ENCODE measurements at places on chromosomes 3 and 15.
A peak's percentile ranks its signal among the peaks of the same experiment; 100 is the strongest.

- no peak for DNase-seq
Measured at GRCh38 chr3:114299421-114299820, 5.6 kb downstream of the TIGIT start.

DNA sequence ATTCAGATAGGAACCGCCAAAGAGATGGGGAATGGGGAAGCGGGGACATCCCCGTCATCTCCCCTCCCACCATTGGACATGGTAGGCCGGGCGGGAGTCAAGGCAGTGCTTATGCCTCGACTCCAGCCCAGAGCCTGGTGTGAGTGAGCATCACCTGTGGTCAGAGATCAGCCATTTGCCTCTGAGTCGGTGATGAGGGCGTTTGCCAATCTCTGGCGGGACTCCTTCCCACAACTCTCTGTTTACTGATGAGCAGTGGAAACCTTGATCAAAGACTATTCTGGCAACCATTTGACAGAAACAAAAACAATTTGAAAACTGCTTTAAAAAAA is 63.9 kb upstream of the HES1 start:
- DNase-seq = no peak

GRCh38 chr15:78930577-78931388 is 14.1 kb downstream of the CTSH start:
- no peak for DNase-seq

- DNase-seq = peak; percentile 85
Measured at GRCh38 chr3:137013951-137014688, 56.3 kb downstream of the IL20RB start.

- DNase-seq = no peak
Measured at GRCh38 chr15:87722941-87723691, 533.4 kb downstream of the NTRK3 start.

DNA sequence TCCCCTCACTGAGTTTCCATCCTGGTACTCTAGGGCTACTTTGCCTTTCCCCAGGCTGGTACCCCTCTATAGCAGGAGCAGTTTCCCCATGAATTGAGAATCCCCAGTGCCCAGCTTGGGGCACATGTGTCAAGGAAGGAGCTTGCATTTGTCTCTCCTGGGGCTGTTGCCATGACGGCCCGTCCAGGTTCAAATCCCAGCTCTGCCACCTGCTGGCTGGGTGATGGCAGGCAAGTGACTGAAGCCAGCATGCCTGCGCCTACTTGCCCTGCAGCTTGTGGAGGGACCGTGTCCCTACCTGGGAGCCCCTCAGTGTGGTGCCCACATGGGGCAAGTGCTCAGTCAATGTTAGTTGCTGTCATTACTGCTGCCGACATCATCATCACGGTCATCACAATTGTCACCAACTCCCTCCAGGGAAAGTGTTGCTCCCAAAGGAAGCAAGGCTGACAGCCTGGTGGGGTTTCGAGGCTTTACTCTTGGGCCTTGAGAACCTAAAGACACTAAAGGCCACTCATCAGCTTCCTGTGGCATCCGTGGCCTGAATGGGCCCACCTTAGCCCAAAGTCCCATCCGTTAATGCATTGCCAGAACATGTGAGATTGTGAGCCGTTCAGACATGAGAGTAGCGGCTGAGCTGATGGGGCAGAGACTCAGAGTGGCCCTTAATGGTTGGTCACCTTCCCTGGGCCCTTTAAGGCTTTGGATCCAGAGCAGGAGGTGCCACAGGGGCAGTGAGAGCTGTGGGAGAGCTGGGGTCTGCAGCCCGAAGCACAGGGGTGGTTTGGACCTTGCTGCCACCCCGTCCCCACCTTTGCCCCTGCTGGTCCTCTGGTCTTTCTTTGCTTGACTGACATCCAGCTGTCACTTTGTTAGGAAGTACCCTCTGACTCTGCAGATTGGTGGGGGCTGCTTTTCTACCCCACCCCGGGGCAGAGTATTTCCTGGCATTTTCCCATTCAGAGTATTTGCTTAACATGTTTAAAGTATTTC is 144.4 kb downstream of the DNAJB8 start:
- no peak for DNase-seq
